ENCODE measurements at places on chromosomes 6 and 20.

GRCh38 chr6:77457720-77458349, 5.5 kb downstream of the HTR1B start:
- DNase-seq: peak; percentile 71

- DNase-seq: peak; percentile 86
Measured at GRCh38 chr20:62971950-62972844, 19.7 kb downstream of the SLC17A9 start.

DNA sequence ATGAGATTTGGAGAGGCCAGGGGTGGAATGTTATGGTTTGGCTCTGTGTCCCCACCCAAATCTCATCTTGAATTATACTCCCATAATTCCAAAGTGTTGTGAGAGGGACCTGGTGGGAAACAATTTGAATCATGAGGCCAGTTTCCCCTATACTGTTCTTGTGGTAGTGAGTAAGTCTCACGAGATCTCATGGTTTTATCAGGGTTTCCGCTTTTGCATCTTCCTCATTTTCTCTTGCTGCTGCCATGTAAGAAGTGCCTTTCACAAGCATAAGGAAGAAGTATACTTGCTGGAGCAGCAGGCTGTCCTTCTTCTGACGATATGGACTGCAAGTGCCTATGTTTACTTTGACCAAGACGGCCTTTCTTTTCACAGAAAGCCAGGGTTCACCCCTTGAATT, 270.5 kb downstream of the ESR1 start:
- DNase-seq: no peak

DNA sequence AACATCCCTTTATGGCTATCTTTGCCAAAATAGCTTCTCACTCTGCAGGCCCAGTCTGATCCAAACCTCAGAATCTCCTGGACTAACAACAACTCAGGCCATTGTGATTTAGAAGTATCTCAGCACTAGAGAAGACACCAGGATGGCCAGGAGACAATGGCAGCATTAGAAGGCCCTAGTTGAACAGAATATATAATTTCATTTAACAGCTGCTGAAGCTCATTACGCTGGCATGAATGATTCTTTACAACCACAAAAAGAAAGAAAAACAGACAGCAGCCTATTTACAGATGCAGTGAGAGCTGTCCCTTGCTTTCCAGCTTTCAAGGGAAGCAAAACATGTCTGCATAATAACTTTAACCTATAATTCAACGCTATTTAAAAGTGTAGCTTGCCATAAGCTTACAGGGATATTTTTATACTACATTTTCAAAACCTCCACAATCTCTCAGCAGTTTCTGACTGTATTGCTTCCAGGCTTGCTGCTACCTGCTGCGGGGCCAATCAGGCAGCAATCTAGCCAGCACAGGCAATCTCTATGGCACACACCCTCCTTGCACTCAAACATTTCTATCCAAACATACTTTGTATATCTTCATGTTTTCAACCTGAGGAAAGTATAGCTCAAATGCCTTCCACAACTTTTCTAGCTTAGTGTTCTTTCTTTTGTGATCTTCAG, 107.3 kb downstream of the OGFRL1 start:
- DNase-seq: no peak

DNA sequence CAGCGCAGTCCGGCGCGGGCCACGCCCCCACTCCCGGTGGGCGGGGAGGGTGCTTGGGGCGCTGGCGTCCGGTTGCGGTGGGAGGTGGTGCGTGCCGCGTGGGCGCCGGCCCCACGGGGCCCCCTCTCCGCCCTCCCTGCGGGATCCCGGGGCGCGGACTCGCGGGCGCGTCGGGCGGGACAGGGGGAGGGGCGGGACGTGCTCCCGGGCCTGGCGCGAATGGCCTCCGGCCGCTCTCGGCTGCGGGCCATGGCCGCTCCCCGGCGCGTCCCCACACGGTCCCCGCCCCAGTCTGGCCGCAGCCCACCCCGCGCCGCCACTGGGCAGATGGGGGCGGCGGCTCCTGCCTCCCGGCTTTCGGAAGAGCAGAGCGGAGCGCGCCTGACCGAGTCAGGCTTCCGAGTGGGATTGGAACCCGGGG, 771 bp upstream of the PPP1R3G start:
- no peak for DNase-seq
